ENCODE measurements at places on chromosomes 12 and 14. TPM values are rescaled to one million over a fixed set of nuclear protein-coding genes. Genes with fewer than 3 reads are reported as not detected.

Gene TRIP11
- 42.2 TPM for total RNA-seq

Gene IGF1
- total RNA-seq = 20.4 TPM

- no peak overlapping the region for H3K4me3 ChIP-seq
- H3K27me3 ChIP-seq = no peaks in the 10 kb centered on the region
- no peaks in the 10 kb centered on the region for H3K36me3 ChIP-seq
- H3K27ac ChIP-seq = no peak overlapping the region
- H3K4me1 ChIP-seq = peaks cover 23% of the 10 kb centered on the region
- no peak for DNase-seq
These were observed 3.0 kb upstream of the DHRS4 start for GRCh38 chr14:23950411-23951135.

DNA sequence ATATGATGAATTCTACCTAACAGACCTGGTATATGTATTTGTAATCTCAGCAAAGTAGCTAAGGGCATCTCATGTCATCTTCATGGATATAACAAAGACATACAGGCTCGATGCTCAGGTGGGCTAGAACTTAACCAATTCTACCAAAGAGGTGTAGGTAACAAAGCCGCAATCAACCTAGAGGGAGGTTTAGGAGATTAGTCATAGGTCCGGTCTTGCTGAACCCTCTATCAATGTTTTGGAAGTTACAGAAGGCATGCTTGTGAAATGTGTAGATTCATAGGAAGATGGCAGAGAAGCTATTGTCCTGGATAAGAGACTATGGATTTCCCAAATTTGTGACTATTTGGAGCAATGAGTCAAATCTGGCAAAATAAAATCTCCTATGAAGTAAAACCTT, 42.6 kb upstream of the SYCP3 start:
- no peak overlapping the region for H3K27ac ChIP-seq
- no peaks in the 10 kb centered on the region for H3K27me3 ChIP-seq
- H3K4me1 ChIP-seq = peaks cover 6% of the 10 kb centered on the region
- DNase-seq = no peak
- H3K36me3 ChIP-seq = peaks cover 4% of the 10 kb centered on the region

DNA sequence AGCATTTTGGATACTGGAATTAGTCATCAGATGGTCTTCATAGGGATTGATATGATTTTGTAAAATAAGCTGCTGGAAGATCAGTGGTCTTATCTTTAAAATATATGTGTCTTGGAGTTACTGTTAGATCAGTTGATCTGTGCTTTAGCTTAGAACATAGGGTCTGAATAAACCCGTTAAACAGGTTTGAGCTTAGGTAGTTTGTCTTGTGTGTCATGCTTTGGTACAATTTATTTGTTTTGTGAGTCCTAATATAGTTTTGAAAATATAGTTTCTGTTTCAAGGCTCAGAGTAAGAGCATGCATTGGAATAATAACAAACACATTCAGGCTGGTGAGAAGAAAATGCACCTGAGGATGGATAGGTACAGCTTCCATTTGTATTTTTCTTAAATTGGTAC, 505.0 kb downstream of the SLC16A7 start:
- H3K27ac ChIP-seq = no peak overlapping the region
- H3K4me1 ChIP-seq = no peaks in the 10 kb centered on the region
- H3K27me3 ChIP-seq = no peaks in the 10 kb centered on the region

DNA sequence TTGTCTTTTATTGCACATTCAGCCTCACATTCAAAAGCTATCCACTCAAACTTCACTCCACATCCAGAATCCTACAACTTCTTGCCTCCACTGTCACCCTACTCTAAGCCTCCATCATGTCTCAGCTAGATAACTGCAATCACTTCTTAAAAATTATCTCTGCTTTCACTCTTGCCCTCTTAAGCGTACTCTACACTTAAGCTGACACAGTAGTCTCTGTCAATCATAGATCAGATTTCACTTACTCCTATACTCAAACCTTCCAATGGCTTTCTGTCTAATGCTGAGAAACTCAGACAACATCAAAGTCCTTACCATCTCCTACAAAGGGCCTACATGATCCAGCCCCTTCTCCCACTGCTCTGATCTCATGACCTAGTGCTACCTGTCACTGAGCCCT, 304.1 kb downstream of the ITPR2 start:
- no peak overlapping the region for H3K27ac ChIP-seq
- H3K4me3 ChIP-seq = no peak overlapping the region
- no peak for DNase-seq

- H3K4me1 ChIP-seq = no peaks in the 10 kb centered on the region
- no peak overlapping the region for H3K4me3 ChIP-seq
- H3K36me3 ChIP-seq = no peaks in the 10 kb centered on the region
- no peak for DNase-seq
- H3K27ac ChIP-seq = no peak overlapping the region
These were observed 79.2 kb downstream of the MDGA2 start for GRCh38 chr14:47596232-47596631.

DNA sequence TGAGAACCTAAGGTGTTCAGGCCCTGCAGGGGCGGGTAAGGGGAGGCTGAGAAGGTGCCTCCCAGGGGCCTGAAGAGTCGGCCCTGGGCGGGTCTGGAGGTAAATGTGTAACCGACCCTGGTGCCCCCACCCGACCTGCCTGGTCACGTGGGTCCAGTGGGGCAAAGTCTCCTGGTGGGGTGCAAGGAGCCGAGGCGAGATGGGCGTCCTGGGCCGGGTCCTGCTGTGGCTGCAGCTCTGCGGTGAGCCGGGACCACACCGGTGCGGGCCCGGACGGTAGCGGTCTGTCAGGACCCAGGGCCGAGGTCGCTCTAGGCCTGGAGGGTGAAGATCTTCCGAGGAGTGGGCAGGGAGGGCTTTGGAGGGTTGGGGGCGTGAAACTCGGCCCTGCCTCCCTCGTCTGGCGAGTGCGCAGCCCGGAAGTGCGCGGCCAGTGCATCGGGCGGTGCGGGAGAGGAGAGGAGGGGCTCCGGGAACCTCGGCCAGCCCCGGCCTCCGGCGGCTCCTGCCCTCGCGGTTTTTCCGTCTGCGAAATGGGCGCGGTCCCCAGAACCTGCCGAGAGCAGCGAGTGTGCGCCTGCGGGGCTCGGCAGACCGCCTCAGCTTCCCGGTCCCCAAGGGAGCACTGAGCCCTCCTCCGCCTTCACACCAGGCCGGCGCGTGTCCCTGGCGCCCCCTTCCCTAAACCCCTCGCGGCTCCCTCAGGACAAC, at the start of gene AMN:
TSS of gene AMN (plus strand) at position 174 of the 711 bp plus-strand sequence. CDS start at position 200, 26 bp downstream.
- H3K4me3 ChIP-seq = peak within 1 kb of the TSS; percentile 16
- peaks cover 19% of the 10 kb centered on the region for H3K4me1 ChIP-seq
- peaks cover 50% of the 10 kb centered on the region for H3K27me3 ChIP-seq
- H3K27ac ChIP-seq = no peak within 1 kb of the TSS

DNA sequence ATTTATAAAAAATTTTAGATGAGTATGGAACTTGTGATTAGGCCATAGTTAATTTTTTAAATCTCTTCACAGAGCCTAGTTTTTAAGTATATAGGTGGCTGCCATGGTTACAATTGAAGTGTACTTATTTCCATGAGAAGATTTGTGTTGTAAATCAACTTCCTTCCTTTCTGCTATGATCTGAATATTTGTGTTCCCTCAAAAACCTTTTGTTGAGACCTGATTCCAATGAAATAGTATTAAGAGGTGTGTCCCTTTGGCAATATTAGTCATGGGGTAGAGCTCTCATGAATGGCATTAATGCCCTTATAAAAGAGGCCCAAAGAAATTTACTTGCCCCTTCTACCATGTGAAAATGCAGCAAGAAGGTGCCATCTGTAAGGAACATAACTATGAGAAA, 28.8 kb downstream of the ETNK1 start:
- H3K27ac ChIP-seq = no peak overlapping the region
- no peak for DNase-seq
- H3K36me3 ChIP-seq = no peaks in the 10 kb centered on the region
- no peak overlapping the region for H3K4me3 ChIP-seq

DNA sequence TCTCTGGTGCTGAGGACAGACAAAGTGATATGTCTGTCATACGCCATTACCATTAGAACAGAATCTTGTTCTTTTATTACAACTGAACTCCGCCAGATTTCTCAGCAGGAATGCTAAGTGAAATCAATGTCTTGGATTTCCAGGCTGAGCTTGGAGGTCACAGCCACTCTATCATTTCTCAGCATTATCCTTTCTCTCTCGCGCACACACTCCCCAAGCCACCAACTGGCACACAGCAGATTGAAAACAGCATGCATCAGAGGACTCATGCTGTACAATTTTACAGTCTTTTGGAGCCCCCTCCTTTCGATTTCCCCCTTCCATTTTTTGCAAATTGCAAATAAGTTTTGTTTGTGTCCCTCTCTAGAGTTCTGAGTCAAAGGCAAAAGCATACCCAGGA, 348.6 kb downstream of the SOX5 start:
- no peak for DNase-seq
- H3K27me3 ChIP-seq = no peaks in the 10 kb centered on the region
- H3K27ac ChIP-seq = no peak overlapping the region
- H3K36me3 ChIP-seq = no peaks in the 10 kb centered on the region
- H3K4me3 ChIP-seq = no peak overlapping the region
- no peaks in the 10 kb centered on the region for H3K4me1 ChIP-seq

DNA sequence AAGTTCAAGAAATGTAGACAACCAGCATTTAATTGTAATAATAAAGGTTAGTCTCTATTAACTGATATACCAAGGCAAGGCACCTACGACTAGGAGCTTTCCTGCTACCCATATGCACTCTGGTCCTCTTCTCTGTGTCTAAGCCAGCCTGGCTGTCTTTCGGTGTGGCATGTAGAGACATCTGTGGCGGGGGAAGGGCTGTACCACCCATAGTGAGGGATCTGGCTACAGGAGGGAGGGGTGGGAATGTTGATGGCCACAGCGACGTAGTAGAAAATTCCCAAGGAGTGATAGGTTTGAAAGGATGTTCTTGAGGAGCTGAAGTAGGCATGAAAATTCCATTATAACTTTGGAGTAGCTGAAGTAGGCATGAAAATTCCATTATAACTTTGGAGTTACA, 344.2 kb downstream of the ATP23 start:
- no peak for DNase-seq
- H3K27me3 ChIP-seq = no peaks in the 10 kb centered on the region
- H3K4me1 ChIP-seq = no peaks in the 10 kb centered on the region
- H3K4me3 ChIP-seq = no peak overlapping the region
- H3K36me3 ChIP-seq = no peaks in the 10 kb centered on the region
- H3K27ac ChIP-seq = no peak overlapping the region

GRCh38 chr12:127381043-127381668, 885.8 kb upstream of the TMEM132C start:
- no peaks in the 10 kb centered on the region for H3K27me3 ChIP-seq
- DNase-seq = peak; percentile 85
- H3K4me3 ChIP-seq = peak overlapping the region; percentile 34
- H3K36me3 ChIP-seq = no peaks in the 10 kb centered on the region
- no peak overlapping the region for H3K27ac ChIP-seq

GRCh38 chr12:113437729-113438100, 15.5 kb downstream of the SDSL start:
- no peak overlapping the region for H3K27ac ChIP-seq
- H3K27me3 ChIP-seq = no peaks in the 10 kb centered on the region
- peaks cover 14% of the 10 kb centered on the region for H3K4me1 ChIP-seq
- DNase-seq = no peak
- H3K4me3 ChIP-seq = no peak overlapping the region
- H3K36me3 ChIP-seq = peaks cover 12% of the 10 kb centered on the region

- H3K27me3 ChIP-seq = no peaks in the 10 kb centered on the region
- peaks cover 45% of the 10 kb centered on the region for H3K4me1 ChIP-seq
- H3K36me3 ChIP-seq = peaks cover 19% of the 10 kb centered on the region
- H3K27ac ChIP-seq = no peak overlapping the region
- DNase-seq = no peak
These were observed 155.2 kb downstream of the TTC7B start for GRCh38 chr14:90660865-90661570.

DNA sequence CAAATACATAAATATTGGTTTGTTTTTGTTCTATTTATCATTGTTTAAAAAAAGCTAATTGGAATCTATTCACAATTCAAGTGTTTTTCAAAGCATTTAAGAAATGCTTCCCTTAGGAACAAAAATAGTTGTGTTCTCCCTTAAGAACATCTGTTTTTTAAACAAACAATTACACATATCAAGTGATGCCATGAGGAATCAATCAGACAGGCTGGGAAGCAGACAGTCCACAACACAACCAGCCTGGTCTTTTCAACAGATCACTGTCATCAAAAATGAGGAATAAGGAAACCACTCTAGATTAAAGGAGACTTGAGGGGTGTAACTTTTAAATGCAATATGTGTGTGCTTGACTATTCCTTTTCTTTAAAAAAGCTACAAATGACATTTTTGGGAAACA, 25.5 kb downstream of the GALC start:
- no peak for DNase-seq
- no peaks in the 10 kb centered on the region for H3K4me1 ChIP-seq
- H3K27me3 ChIP-seq = no peaks in the 10 kb centered on the region
- H3K27ac ChIP-seq = no peak overlapping the region

DNA sequence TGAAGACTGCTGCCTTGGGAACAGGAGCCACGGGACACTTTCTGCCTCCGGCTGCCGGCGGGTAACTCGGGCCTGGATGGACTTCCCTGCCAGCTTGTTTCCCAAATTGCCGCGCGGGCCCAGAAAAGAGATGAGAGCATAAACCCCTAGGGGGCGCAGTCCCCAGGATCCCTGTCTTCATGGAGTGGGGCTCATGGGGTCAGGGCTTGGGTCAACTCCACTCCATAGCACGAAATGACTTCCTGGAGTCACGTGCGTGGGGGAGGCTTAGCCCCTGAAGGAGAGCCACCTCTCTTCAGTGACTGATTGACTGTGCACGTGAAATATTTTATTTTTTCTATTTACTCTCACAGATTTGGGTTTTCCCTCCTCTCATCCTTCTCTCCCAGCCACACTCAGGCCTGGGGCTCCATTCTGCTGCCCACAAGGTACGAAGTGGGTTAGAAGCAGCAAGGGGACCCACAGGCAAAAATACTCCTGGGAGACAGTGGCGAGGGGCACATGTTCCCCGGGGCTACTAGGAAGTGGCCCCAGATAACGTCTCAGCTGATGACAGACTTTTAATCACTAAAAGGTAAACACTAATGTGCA, 10.0 kb downstream of the PGF start:
- peaks cover 42% of the 10 kb centered on the region for H3K4me1 ChIP-seq
- H3K27ac ChIP-seq = no peak overlapping the region
- H3K36me3 ChIP-seq = peaks cover 28% of the 10 kb centered on the region
- no peak overlapping the region for H3K4me3 ChIP-seq

All from spinal cord (tissue), 10 donors.